ENCODE measurements at places on chromosomes 1 and 21.

DNA sequence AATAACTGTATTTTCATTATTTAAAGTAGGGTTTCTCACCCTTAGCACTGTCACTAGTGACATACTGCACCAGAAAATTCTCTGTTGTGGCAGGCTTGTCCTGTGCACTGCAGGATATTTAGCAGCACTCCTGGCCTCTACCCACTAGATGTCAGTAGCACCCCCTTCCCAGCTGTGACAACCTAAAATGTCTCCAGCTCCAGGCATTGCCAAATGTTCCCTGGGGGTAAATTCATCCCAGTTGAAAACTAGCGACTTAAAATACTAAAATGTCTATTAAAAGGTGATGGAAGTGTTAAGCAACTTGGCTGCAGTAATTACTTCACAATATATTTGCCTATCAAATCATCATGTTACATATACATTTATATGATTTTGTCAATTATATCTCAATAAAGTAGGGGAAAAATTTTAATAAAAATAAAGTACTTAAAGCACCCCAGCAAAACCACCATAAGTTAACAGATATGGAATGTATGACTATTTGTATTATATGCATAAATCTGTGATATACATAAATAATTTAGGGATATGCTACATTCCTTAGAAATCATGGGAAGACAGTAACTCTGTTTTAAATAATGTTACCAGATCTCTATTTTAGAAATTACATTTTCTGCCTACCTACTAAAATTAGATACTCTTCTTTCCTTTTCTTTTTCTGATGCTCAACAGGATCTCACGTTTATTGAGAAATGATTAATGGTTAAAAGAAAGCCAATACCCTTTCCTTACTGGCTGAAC, 74.6 kb downstream of the ARID4B start:
- peak; percentile 51 for DNase-seq

GRCh38 chr1:111755331-111756123, at the start of gene DDX20:
Gene DDX20 (plus strand): TSS chr1:111755901. CDS start chr1:111755925, 24 bp downstream.
- DNase-seq, result peak; percentile 94

DNA sequence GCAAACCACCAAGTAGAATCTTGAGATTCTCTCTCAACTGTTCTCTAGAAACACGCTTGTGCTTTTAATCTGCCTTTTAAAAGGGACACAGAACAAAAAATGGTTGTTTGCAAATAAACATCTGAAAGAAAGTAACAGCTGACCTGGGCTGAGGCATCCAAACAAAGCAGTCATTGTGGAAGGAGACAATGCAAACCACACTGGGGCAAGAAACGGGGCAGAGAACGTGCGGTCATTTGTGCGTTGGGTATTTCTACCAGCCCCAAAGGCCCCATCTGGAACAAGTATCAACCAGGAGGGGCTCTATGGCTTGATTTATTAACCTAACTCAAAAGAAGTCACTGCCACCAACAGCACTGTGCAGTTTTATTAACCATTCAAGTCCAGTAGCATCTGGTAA, 6.0 kb downstream of the STMN1 start:
- DNase-seq, result no peak

GRCh38 chr1:42332877-42333276, 2.2 kb downstream of the FOXJ3 start:
- no peak for DNase-seq

- DNase-seq, result no peak
Measured at GRCh38 chr1:45317166-45317565, 9.5 kb upstream of the HPDL start.
